ENCODE measurements at places on chromosomes 12 and 14.

DNA sequence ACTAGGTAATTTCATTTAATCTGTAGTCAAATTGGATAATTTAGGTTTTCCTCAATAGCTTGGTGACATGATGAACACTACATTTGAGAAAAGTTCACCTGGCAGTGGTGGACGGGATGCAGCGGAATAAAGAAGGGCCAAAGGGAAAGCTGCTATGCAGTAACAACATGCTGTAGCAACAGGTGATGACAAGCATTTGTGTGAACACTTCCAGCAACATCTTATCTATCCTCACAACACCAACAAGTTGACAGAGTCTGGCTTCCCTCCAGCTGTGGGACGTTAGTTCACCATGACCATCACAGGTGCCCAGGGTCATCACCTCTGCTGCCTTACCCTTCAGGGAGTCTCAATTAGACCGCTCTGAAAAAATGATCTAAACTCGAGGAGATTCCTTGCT is 8.3 kb downstream of the DBX2 start:
- no peak for DNase-seq

DNA sequence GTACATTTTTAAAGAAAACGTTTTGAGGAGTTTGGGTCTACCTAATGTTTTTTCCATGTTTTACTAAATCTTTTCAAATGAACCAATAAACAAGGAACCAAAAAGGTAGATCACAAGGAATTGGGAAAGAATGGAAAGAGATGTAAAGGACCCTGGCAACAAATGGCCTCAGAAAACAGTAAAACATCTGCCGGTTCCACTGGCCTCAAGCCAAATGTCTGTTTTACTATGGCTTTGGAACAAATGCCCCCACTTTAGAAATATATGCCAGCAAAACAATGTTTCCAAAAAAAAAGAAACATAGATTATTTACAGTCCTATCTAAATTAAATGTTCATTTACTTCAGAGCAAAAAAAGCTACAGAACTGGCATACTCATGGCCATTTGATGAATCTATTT is 3.0 kb downstream of the TRMT5 start:
- DNase-seq, result no peak

GRCh38 chr12:56932146-56932545 is 2.1 kb downstream of the SDR9C7 start:
- DNase-seq, result no peak

GRCh38 chr14:80762641-80763228 is 178.8 kb downstream of the CEP128 start:
- DNase-seq, result no peak

DNA sequence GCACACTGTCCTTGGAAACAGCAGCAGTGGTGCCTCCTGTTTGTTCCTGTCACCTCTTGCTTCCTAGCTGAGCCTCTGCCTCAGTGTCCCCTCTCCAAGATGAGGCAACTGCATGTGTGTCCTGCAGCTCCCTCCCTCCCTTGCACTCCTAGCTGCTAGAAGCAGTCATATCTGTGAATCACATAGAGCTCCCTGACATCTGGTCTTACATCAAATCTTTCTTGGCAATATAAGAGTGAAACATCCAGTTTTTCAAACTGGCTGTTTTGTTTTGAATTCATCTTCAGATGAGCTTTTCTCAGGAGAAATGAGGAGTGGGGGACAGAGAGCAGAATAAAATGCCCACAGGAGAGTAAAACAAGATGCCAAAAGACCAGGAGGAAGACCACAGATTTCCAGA is 103.7 kb downstream of the VCPKMT start:
- no peak for DNase-seq

- DNase-seq, result no peak
Measured at GRCh38 chr14:81062816-81063215, 107.4 kb downstream of the TSHR start.

DNA sequence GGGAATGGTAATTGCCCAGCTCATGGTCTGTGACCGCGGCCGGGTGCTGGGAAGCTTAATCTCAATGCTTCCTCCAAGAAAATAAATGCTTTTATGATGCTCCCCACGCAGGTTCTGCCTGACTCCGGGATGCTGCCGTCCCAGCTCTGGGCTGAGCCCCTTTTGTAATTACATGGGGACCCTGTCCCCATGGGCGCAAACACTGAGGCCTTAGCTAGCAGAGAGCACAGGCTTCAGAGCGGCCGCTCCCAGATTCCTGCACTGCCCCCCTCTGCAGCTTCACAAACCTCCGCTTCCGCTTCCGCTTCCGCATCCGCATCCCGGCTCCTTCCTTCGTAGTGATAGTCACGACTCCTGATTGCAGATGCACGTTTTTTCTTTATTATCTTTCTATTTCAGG is 129.5 kb downstream of the KIF26A start:
- no peak for DNase-seq

DNA sequence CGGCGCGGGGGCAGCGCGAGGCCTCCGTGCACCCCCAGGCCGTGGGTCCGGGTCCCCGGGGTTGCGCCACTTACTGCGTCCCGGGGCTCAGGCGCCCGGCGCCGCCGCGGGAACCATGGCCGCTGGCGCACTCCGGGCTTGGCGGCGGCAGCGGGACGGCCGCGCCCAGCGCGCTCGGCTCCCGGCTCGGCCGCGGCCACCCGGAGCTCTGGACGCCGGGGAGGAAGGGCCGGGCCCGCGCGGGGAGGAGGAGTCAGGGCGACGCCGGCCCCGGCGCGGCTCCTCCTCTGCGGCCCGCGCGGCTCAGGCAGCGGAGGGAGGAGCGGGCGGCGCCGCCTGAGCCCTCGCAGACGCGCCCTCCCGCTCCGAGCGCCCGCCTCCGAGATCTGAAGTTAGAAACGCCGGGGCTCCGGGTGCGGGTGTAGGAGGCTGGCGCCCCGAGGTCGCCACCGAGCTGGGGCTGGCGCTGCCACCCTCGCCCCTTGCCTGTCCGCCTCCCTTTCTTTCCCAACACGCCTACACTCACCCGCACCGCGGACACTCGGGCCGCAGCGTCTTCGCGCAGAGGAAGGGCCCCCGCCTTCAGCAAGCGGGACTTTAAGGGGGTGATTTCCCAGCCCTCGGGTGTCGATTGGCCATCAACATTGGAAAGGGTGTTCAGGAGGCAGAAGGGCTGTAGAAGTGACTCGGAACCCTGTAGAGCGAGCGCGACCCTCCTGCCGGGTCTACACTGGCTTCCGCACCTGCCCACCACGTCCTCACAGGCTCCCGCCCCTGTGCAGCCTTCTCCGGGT is at the start of gene NIN:
TSS of gene NIN (minus strand) at position 231 of the 794 bp plus-strand sequence. CDS start 9,106 bp downstream, outside the sequence.
- peak; percentile 69 for DNase-seq

GRCh38 chr12:4766445-4766844 is 46.2 kb downstream of the GALNT8 start:
- DNase-seq, result no peak

GRCh38 chr14:87615822-87616679 is 376.9 kb downstream of the GALC start:
- no peak for DNase-seq

DNA sequence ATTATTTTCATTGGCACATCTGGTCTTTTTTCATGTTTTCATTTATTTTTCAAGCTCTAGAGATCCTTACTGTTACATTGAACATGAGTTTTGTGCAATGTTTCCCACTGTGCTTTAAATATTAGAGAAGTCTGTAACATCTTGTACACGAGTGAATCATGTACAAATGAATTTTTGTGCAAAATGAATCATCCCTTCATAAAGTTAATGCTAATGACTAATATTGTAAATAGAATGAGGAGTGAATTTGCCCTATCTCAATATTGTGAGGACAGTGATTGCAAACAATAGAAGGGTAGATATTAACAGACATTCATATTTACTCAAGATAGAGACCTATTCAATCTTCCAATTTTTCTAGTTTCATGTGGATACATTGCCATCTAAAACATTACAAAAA is 463.3 kb upstream of the FOXG1 start:
- no peak for DNase-seq

DNA sequence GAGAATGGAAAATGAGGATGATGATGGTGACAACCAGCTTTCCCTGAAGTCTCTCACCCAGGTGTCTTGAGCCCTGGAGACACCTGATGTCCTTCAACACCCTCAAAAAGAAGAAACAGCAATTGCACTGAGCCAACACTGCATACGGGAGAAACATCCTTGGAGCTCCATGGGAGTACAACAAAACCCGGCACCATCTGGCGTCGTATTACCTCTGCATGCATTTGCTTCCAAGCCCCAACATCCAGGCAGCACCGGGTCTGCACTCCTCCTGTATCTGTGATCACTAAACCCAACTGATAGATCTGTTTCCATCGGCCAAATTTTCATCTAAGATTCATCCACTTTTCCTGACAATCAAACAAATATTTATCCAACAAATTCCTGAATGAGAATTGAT is 249.9 kb downstream of the DPF3 start:
- no peak for DNase-seq

- no peak for DNase-seq
Measured at GRCh38 chr12:125189502-125189901, 124.3 kb downstream of the AACS start.
